Inflammatory macrophage treated with lipopolysaccharide for 4 hours (primary cell): ENCODE measurements at places on chromosomes 12 and 14.

GRCh38 chr14:89231426-89232113, 185.5 kb downstream of the FOXN3 start:
- DNase-seq, result no peak

DNA sequence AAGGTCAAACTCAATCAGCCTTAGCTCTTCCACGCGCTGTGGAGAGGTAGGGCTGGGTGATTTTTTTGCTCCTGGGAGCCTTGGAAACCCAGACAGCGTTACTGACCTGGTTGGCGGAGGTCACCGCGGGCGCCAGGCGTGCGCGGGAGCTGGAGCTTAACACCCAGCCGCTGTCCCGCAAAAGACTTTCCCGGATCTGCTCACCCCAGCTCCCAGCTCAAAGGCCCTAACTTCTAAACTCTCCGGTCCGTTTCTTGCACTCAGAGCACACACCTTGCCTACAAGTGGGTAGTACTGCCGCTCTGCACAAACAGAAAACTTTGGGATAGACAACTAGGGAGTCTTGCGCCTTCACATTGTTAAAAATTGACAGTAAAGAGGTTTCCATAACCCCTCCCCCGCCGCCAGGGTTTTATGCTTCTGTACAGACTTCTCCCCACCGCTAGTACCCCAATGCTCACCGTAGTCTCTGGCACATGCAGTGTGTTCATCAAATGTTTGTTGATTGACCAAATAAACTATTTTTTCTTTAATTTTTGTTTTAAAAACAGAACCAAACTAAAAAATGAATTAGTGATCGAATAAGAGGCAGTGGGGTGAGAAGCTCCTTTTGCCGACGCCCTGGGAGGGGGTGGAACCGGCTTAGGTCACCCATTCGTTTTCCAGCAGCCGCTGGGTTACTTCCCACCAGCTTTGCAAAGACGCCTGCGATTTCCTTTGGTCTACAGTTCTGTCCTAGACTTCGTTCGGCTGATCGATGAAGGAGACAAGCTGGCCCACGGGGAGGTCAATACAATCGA, 12.7 kb upstream of the TBX3 start:
- no peak for DNase-seq

DNA sequence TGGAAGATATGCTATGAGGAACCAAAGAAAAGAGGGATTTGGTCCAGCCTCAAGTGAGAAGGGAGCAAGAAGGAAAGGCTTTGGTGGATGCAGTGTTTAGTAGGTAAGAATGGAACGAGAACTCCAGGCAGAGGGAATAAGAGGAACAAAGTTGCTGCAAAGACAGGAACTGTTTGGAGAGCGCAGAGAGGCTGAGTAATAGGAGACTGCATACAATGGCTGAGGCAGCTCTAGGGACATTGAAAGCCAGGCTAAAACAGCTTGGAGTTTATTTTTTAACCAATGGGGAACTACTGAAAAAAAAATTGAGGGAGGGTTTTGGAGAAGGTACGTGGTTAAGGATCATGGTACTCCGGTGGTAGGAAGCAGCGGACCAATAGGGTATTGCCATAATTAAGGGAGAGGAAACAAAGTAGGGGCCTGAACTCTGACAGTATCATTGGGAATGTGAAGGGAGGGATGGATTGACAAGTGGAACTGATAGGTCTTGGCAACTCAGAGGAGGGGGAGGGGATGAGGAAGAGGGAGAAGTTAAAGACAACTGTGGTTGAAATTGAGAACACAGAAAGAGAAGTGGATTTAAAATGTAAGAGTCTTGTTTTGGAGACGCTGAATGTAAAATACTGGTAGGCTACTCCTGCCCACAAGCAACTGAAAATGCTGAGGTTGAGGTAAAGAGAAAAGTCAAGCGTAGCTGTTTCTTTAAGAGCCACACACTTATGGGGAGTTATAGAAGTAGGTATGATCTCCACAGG, 4.8 kb downstream of the ASCL4 start:
- peak; percentile 54 for DNase-seq

- no peak for DNase-seq
These were observed 670.1 kb upstream of the TMEM132C start for GRCh38 chr12:127596891-127597290.

DNA sequence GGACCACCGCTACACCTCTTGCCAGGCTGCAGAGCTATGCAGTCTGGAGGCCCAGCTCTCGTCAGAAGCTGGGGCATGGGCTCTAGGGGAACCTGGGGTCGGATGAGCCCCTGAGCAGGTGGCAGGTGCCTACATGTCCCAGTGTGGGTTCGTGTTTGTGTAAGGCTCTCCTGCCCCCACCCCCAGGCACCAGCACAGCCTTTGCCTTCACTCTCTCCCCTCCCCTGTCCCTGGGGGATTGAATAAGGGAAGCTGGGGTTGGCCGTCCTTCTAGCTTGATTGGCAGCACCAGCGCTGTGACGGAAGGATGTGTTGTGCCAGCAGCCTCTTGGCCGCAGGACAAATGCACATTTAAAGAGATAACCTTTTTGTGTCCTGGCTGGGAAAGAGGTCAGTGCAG, 34.8 kb upstream of the TSPAN9 start:
- DNase-seq, result no peak

- DNase-seq, result no peak
These were observed 1044.8 kb downstream of the BCL11B start for GRCh38 chr14:98227000-98227726.

DNA sequence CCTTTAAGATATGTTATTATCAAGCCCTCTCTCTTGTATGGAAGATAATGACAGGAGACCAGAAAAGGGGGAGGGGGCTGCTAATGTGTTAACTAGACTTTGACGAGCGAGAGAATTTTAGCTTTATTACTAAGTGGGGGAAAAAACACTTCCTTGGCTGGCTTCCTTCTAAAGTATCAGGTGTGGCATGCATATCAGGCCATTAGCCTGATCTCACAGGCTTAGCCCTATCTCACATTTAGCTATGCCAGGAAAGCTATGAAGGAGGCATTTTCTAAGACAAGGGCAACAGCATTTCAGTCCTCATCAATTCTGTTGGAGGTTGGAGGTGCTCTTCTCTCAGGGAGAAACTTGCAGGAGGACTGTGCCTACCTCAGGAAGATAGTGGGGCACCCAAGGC, 9.9 kb downstream of the SSPN start:
- no peak for DNase-seq

- DNase-seq, result no peak
These were observed 73.1 kb upstream of the GNG2 start for GRCh38 chr14:51787352-51787751.
